Natural killer cell treated with Interleukin-12 subunit alpha and Interleukin-12 subunit beta and Interleukin-15 and Interleukin-18, amount 100 ng/mL, for 72 hours (primary cell): ENCODE measurements at places on chromosomes 2 and 18.

DNA sequence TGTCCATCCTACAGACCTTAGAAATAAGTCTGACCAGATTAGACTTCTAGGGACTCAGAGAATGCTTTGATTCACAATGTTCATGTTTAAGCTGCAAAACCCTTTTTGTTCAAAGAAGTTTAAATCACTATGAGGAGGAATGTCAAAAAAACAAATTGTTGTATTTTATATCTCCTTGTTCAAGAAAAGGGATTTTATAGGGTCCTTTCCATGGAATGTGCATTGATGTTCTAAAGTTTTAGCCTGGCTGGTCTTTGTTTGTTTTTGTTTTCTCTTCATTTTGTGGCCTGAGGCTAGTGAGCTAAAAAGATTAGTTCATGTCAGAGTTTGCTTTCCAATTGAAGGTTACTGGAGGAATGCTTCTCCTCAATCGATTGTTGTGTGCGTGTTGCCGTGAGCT lies 77.2 kb downstream of the MGAT5 start:
- H3K27ac ChIP-seq, result no peak overlapping the region
- peaks cover 21% of the 10 kb centered on the region for H3K4me1 ChIP-seq
- H3K27me3 ChIP-seq, result no peaks in the 10 kb centered on the region
- peaks cover 19% of the 10 kb centered on the region for H3K36me3 ChIP-seq

DNA sequence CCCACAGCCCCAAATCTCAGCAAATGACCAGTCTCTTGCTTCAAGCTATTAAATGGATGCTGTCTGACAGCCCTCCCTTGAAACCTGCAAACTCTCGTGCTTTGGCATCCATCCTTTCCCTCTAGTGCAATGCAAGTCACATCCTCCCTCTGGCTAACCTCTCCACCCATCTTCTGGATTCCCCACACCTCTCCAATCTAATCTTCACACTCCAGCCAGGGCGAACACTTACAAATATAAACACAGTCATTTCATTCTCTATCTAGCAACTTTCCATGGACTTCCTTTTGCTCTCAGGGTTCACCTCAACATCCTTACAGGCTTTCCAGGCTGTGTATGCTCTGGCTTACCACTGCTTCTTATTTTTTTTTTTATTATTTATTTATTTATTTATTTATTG lies 10.1 kb upstream of the NARS1 start:
- peaks cover 13% of the 10 kb centered on the region for H3K4me1 ChIP-seq
- H3K27me3 ChIP-seq, result no peaks in the 10 kb centered on the region
- H3K27ac ChIP-seq, result peak overlapping the region; percentile 72
- DNase-seq, result no peak
- no peaks in the 10 kb centered on the region for H3K36me3 ChIP-seq

GRCh38 chr2:241880311-241881073 lies 11.0 kb downstream of the RTP5 start:
- no peaks in the 10 kb centered on the region for H3K27me3 ChIP-seq
- peak overlapping the region; percentile 87 for H3K27ac ChIP-seq
- H3K4me3 ChIP-seq, result peak overlapping the region; percentile 88
- H3K4me1 ChIP-seq, result peaks cover 20% of the 10 kb centered on the region
- no peaks in the 10 kb centered on the region for H3K36me3 ChIP-seq

DNA sequence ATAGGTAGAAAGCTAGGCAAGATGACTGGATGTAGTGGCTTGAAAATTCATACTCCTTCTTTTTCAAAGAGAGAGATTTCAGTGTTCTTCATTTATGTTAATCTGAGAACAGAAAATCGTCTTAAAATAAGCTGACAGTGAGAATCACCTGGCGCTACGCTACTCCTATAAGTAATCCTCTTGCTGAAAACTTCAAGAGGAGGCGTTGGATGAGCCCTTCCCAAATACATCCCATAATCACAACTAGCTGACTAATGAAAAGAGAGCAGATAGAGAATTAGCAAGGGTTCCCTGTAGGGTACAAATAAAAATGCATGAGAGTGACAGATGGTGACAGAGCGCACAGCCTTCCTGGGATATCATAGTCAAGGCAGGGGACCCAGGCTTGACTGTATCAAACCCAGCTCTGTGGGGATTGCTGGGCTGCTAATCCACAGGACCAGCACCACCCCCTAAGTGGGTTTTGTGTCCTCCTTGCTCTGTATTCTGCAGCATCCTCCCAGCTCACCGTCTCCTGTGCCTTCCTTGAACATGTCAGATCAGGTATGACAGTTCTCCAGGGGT lies 280.2 kb downstream of the SP3 start:
- no peak overlapping the region for H3K27ac ChIP-seq
- H3K4me3 ChIP-seq, result no peak overlapping the region
- H3K36me3 ChIP-seq, result no peaks in the 10 kb centered on the region
- no peak for DNase-seq
- peaks cover 7% of the 10 kb centered on the region for H3K27me3 ChIP-seq
- H3K4me1 ChIP-seq, result no peaks in the 10 kb centered on the region

DNA sequence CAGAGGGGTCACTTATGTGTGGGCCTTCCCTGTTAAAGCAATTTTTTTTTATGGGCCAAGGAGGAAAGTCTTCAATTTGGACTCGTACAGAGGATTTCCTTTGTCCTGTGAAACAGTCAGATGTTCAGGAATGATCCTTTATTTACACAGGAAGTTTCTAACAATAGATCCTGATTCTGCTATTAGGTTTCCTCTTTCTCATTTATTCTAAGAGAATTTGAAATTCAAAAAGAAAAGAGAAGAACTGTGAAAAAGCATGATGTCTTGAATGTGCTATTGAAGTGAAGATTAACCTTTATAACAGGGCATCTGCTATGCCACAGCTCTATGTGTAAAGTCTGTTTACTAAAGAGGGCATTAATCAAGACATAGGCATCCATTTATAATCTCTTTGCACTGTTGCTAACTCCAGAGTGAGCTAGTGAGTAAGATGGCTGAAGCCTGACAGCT lies 105.3 kb upstream of the FAM98A start:
- H3K4me1 ChIP-seq, result no peaks in the 10 kb centered on the region
- no peak overlapping the region for H3K27ac ChIP-seq
- no peaks in the 10 kb centered on the region for H3K27me3 ChIP-seq
- no peaks in the 10 kb centered on the region for H3K36me3 ChIP-seq

GRCh38 chr18:47118981-47119380 lies 31.3 kb downstream of the HDHD2 start:
- H3K27me3 ChIP-seq, result no peaks in the 10 kb centered on the region
- no peak for DNase-seq
- peaks cover 20% of the 10 kb centered on the region for H3K36me3 ChIP-seq
- H3K4me3 ChIP-seq, result no peak overlapping the region
- peaks cover 14% of the 10 kb centered on the region for H3K4me1 ChIP-seq
- no peak overlapping the region for H3K27ac ChIP-seq

DNA sequence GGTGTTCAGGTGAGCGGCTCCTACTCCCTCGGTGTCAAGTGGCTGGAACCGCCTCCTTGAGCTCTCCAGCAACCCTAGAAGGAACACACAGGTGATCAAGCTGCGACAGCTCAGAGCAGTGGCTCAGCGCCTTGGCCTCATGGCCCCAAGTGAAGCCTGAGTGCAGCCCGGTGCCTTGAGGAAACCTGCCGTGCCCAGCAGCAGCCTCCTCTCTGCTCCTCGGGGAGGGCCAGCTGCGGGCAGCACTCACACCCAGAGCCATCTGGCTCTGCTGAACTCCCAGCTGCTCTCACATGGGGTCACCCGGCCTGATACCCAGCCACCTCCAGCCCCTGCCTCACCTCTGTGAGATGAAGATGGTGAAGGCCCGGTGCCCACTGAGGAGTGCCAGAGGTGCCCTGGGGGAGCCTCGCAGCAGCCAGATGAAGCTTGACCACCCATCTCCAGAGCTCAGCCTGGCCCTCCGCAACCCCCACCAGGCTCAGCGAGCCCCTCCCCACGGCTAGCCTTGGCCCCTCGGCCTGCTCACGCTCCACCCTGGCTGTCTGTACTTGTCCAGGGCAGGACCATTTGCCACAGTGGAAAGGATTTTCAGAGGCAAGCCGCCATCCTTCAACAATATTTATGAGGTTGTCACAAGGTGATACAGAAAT lies 70.6 kb upstream of the RAB6C start:
- no peak for DNase-seq
- H3K36me3 ChIP-seq, result no peaks in the 10 kb centered on the region
- H3K4me3 ChIP-seq, result no peak overlapping the region
- no peak overlapping the region for H3K27ac ChIP-seq
- H3K4me1 ChIP-seq, result no peaks in the 10 kb centered on the region
- peaks cover 7% of the 10 kb centered on the region for H3K27me3 ChIP-seq
